ENCODE measurements at places on chromosomes 6 and 20.

- no peak for DNase-seq
Observed at GRCh38 chr6:27879837-27880236, 32.4 kb downstream of the OR2B2 start.

- no peak for DNase-seq
Observed at GRCh38 chr6:157510323-157511188, 129.6 kb downstream of the ZDHHC14 start.

DNA sequence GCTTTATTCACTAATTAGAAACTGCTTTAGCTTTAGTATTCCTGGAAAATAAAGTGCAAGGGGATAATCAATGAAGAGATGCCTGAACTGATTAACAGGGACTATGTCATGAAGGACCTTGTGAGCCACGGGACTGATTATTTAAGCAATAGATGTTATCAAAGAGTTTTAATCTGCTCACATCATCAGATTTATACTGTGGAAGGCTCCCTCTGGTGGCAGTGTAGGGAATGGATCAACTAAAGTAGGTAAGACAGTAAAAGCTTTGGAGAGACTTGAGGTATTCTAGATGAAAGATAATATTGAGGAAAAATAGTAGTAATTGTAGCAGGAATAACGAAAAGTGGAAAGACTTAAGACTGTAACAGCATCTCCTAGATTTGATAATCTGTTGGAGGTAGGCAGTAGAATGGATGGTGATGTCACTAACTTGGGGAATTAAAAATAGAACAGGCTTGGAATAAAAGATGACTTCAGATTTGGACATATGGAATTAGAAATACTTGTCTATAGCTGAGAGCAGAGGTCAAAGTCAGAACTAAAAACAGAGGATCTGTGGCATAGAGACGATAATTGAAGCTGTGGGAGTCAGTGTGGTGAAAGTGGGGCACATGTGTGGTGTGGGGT is 80.3 kb upstream of the HTR1E start:
- DNase-seq = peak; percentile 33

DNA sequence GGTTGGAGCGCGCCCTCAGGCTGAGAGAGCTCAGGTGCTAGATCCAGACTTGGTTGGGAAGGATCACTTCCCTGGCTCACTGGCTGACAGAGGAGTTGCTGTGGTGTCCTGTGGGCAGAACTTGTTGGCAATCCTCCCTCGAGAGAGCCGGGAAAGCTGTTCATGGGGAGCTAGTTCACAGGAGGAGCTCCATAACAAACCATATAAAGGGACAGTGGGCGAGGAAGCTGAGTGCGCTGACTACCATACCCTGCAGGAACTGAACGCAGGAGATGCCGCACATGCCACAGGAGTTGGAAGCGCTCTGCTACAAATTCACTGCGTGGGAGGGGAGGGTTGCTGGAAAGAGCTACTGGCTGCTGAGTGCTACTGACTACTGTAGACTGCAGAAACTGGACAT is 243.2 kb downstream of the OGFRL1 start:
- DNase-seq = no peak

DNA sequence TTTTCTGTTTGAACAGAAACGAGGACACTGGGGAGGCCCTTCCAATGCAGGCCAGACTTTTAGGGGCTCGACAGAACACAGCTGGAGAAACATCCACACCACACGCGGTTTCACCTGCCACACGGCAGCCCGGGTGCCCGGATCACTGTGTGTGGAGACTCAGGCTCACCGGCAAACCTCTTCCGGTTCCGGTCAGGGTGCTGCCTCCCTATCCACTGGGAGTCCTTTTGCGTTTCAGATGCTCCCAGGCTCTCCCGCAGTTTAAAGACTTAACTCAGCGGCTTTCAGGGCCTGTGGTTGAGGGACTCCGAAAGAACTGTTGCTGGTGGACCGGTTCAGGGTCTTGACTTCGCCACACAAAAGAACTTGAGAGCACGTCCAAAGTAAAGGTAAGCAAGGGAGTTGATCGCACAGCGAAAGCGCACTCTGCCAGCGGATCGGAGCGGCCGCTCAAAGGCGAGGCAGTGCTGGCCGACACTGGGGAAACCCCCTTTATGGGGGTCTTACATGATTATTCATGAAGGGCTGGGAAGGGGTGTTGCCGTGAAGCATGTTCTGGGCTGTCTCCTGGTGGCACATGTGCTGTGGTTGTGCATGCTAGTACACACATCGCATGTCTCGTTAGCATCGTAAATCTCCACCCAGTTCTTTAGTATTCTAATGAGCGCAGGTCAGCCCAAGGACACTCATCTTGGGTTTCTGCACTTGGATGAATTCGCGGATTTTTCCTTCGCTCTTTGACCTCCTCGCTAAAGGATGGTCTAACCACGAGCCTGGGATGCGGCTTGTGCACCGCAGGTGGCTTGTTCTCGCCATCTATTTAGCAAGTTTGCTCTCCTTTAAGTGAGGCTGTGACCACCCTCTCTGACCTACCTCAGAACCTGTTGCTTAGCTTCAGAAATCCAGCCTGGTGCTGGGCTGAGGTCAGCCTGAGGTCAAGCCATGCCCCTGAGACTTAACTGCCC is 180.3 kb downstream of the CDH26 start:
- DNase-seq = peak; percentile 32

- DNase-seq = peak; percentile 77
Observed at GRCh38 chr6:32974016-32974333, 5.6 kb downstream of the BRD2 start.

DNA sequence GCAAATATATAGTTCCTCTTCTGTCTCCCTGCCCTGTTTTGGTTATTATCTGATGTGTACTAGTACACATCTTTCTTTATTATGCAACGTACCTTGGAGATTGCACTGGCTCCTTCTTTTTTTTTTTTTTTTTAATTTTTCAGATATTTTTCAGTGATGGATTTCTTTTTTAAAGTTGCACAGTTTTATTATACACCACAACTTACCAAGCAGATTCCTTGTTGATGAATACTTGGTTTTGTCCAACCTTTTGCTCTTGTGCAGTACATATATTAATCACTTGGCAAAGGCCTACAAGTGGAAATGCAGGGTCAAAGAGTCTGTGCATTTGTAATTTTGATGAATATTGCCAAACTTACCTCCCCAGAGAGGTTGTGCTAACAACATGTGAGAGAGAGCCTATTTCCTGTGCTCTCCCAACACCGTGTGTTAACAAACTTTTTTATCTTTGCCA is 50.1 kb upstream of the RNF24 start:
- peak; percentile 93 for DNase-seq

DNA sequence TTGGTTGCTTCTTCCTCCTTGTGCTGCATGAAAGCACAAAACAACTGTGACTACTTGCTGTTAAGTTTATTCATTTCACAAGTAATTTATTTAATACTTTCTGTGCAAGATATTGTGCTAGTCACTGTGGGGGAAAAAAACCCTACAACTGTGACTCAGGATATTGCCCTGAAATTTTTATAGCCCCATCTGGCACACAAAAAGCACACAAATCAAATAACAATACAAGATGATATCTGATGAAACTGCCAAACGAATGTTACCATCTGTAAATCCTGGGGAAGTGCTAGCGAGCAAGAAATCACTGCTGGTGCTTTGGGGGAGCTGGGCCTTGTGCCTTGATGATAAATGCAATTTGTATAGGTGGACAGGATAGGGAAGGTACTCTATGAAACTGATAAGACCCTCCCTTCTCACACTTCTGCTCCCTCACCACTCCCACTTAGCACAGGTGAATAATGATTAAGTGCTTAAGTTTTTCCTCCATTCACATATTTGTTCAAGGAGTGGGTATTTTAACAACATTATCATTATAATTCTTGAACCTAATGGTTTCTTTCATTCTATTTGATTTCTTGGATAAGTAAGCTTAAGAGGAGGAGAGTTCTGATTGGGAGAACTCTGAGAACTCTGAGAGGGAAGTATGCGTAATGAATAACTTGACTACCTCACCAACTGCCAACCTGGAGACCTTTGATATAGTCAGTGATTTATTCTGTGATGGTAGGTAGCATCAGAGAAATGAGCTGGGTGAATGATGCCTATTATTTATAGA is 115.3 kb downstream of the RTN4IP1 start:
- DNase-seq = peak; percentile 43

- DNase-seq = peak; percentile 74
Observed at GRCh38 chr6:156809034-156809433, 31.9 kb downstream of the ARID1B start.

GRCh38 chr6:144617191-144617590 is 332.1 kb downstream of the UTRN start:
- no peak for DNase-seq

DNA sequence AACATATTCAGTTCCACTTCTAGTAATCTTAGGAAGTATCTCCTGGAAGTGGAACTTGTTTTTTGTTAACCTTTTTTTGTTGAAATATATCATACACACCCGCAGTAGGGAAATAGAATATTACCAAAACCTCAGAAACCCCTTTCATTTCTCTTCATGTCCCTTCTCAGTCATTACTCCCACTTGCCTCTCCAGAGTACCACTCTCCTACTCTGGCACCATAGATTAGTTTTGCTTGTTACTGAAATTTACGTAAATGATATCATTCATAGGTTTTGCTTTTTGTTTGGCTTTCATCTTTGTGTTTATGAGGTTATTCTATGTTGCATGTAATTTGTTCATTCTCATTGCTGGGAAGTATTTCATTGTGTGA is 52.8 kb downstream of the ZFAND3 start:
- DNase-seq = no peak

GRCh38 chr6:2899596-2899995 is 3.5 kb downstream of the SERPINB9 start:
- DNase-seq = no peak

DNA sequence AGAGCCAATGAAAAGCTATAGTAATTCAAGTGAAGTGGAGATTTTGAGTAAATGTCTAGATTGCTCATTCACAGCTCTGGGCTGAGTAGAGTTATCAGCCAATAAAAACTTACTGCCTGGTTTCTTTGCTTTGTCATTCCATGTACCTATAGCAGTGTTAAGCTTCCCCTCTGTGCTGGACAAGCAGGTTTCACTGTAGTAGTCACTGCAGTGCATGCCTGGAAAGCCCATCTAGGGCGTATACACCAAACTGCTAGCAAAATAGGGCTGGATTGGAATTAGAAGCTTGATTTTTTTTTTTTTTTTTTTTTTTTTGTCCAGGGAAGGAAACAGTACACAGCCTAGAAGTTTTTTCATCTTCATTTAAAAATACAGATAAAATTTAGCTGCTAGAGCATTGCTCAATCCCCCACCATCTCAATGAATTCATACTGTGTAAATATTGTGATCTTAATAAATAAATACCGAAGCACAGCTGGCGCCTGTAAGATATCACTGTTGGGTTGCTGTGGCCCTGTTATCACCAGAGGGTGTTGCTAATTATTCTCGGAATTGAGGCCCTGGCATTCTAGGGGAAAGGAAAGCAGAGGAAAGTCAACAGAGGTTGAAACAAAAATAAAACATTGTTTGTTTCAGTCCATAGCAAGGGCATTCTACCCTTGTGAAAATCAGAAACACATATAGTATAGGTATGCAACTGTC is 968.5 kb upstream of the GJE1 start:
- peak; percentile 81 for DNase-seq

DNA sequence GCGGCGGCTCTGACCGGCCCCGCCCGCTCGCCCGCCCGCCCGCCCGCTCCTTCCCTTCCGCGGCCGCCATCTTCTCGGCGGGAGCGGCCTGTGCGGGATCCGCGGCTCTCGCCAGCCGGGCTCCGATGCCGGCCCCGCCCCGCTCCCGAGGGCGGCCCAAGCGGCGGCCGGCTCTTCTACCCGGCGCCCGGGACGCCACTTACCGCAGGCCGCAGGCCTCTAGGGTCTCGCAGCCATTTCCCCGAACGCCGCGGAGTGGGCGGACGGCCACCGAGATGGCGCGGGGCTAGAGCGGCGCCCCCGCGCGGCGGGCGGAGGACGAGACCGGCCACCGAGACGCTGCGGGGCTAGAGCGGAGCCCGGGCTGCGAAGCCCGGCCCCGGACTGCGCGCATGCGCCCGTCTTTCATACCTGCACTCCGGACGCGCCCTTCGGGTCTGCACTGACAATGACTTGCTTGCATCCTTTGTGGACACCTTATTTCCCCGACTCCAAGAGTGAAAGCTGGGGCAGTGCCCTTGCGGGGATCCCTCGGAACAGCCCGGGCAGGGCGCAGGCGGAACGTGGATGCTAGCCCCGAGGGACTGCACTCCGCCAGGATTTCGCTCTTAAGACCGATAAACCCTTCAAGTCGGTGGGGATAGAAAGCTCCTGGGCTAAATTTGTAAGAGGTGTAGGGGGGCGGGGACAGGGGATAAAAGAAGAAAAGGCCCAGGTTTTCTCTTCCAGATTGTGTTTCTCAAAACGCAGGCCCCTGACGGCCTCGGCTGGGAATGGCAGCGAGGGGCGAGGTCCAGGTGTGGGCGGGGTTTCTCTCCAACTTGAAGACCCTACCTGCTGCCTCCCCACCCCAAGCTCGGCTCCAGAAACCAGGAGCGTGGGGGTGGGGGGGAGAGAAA is at the start of gene DIDO1:
DIDO1 (minus strand) TSS at position 277 of the 899 bp plus-strand sequence.
- peak; percentile 80 for DNase-seq

- no peak for DNase-seq
Observed at GRCh38 chr6:127969701-127970100, 68.8 kb upstream of the THEMIS start.

- DNase-seq = no peak
Observed at GRCh38 chr20:37243076-37243936, 18.3 kb downstream of the GHRH start.

DNA sequence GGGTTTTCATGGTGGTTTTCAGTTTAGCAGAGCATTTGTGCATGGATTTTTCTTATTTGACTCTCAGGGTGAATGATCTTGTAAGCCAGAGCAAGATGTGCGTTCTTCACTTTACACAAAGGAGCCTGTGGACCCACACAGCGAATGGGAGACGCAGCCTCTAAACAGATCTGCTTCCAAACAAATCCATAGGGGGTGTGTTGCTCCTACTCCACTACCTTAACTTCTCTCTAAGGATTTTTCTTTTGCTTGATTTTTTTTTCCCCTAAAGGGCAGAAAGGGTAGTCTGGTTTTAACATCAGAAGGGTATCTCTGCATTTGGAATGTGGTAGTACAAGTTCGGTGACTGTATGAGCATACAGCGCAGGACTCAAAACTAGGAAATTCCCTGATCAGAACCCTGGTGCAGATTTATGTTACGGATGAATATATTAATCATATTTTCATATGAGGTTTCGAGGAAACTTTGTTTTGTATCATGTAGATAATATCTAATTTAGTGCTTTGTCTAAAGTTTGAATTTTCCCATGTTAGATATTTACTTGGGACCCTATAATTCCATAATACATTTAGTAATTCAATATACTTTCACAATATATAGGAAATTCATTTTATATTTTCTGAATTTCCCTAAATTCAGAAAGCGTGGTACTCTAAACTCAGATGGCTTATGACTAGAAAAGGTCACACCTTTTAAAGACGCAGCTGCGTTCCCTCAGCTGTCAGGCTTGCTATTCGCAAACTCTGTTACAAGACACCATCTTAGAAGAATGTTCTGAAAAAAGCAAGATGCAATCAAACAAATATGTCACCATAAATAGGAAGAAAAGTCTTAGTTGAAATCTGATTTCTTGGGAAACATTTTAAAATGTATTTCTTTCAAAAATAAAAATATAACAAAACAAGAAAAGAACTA is 196.9 kb downstream of the TMEM242 start:
- DNase-seq = no peak

GRCh38 chr20:4613718-4614620 is 107.7 kb upstream of the PRND start:
- DNase-seq = peak; percentile 56

GRCh38 chr6:3918469-3918868 is 69.3 kb downstream of the FAM50B start:
- DNase-seq = no peak

Measured in fibroblast of villous mesenchyme (primary cell).